ENCODE measurements at places on chromosomes 4 and X. TPM values are rescaled to one million over a fixed set of nuclear protein-coding genes. Genes with fewer than 3 reads are reported as not detected.

GRCh38 chrX:114999906-115000305, 17.5 kb downstream of the IL13RA2 start:
- no peak for DNase-seq

GRCh38 chr4:168264903-168265302, 53.6 kb downstream of the DDX60 start:
- DNase-seq, result no peak

- DNase-seq, result no peak
Observed at GRCh38 chr4:6123116-6123515, 77.2 kb downstream of the JAKMIP1 start.

GRCh38 chrX:68995780-68996551, 167.1 kb downstream of the EFNB1 start:
- peak; percentile 71 for DNase-seq

GRCh38 chr4:42420140-42420539, 22.9 kb downstream of the SHISA3 start:
- DNase-seq, result no peak

DNA sequence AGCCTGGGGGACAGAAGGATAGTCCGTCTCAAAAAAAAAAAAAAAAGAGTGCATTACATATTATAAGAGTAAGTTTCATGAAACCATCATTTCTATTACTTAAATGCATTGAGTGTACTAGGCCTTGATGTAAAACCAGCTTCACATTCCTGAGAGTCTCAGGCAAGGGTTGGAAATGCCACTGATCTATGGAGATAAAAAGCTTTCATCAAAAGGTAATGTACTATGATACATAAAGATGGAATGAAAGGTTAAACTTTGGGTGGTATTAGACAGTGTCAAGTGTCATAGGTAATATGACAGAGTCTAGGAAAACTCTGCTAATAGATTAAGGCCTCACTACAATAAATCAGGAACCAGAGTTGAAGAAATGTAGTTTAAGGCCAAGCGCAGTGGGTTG, 7.4 kb downstream of the CFAP97 start:
- no peak for DNase-seq

DNA sequence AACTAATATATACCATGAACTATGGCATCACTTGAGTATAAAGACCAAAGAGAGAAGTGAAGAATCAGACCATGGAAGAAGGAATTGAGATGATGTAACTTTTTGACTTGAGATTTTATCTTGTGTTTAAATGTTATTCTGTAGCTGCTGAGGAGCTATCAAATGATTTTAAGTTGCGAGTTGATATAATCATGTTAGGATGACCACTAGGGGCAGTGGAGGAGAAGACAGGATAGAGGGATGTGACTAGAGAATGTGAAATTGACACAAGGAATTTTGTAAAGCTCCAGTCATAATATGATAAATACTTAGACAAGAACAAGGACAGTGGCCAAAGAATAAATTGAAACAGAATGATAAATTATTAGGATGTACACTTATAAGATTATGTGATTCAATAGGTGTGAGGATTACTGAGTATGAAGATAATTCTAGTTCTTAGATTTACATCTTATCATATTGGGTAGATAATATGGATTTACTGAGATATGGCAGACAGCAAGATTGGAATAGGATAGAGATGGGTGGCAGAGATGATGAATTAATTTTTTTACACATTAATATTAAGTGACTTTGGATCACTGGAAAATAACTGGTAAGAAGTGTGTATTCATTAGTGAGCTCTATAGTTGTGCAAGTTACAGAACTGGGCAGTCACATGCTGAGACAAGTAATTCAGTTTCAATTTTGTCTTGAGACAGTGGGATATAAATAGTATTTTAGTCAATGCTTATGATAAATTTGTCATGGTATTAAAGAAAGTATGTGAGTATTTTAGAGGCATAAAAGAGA, 816.0 kb upstream of the PCDH10 start:
- DNase-seq, result no peak

DNA sequence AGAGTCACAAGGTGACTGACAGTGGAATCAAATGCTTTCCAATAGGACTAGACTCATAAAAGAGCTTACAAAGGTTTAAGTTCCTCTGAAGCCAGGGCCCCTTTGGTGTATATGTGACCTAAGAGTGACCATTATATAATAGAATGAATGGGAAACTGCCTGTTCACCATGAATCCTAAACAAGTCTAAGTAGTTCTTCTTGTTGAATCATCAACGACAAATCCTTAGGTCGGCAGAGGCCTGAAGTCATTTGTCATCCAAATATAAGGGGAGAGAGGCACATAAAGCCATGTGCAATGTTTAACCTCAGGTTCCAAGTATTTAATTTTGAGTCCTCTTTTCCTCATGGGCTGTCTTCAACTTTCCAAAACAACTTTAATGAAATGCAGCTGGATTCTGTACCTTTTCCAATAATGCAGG, 122.4 kb downstream of the RASL11B start:
- no peak for DNase-seq

GRCh38 chr4:125200556-125200955, 114.2 kb upstream of the FAT4 start:
- no peak for DNase-seq

DNA sequence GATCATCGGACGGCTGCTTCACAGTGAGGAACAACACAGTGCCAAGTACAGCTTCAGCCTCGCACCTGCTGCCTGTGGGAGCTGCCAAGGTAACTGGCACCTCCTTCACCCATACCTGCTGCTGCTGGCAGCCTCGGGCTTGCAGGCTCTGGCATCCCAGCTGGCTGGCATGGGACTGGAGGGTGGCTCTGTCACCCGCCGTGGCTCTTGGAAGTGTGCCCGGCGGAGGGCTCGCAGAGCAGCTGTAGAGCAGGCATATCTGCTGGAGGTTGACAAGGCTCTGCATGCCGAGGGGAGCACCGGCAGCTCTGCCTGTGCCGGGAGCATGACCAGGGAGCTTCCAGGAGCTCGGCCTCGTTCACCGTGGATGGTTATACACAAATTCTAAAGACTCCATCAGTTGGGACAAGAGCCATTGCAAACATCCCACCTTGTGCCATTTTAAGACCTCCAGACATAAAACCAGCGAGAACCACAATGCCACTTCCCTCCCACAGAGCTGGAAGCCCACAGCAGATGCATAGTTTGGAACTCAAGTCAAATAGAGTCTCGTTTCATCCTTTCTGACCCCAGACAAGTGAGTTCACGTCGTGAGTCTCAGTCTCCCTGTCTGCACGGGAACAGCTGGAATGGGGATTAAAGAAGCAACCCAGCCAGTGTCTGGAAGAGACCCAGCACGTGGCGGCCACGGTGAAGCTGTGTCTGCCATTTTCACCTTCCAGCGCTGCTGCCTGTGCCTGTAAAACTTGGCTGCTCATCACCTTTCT, 84.3 kb upstream of the PSAPL1 start:
- peak; percentile 88 for DNase-seq

GRCh38 chr4:47525154-47525819, 40.2 kb downstream of the ATP10D start:
- DNase-seq, result no peak

- no peak for DNase-seq
Observed at GRCh38 chrX:20437683-20438082, 171.0 kb upstream of the RPS6KA3 start.

GRCh38 chr4:61201961-61202637, 2.0 kb downstream of the ADGRL3 start:
- peak; percentile 29 for DNase-seq

GRCh38 chr4:140884431-140885058, 128.4 kb upstream of the TBC1D9 start:
- DNase-seq, result no peak

- DNase-seq, result no peak
Observed at GRCh38 chrX:46634577-46634976, 61.0 kb downstream of the CHST7 start.

GRCh38 chrX:24156177-24156576, 6.6 kb downstream of the ZFX start:
- no peak for DNase-seq

- DNase-seq, result peak; percentile 48
Observed at GRCh38 chrX:126994032-126994600, 174.6 kb downstream of the PRR32 start.

DNA sequence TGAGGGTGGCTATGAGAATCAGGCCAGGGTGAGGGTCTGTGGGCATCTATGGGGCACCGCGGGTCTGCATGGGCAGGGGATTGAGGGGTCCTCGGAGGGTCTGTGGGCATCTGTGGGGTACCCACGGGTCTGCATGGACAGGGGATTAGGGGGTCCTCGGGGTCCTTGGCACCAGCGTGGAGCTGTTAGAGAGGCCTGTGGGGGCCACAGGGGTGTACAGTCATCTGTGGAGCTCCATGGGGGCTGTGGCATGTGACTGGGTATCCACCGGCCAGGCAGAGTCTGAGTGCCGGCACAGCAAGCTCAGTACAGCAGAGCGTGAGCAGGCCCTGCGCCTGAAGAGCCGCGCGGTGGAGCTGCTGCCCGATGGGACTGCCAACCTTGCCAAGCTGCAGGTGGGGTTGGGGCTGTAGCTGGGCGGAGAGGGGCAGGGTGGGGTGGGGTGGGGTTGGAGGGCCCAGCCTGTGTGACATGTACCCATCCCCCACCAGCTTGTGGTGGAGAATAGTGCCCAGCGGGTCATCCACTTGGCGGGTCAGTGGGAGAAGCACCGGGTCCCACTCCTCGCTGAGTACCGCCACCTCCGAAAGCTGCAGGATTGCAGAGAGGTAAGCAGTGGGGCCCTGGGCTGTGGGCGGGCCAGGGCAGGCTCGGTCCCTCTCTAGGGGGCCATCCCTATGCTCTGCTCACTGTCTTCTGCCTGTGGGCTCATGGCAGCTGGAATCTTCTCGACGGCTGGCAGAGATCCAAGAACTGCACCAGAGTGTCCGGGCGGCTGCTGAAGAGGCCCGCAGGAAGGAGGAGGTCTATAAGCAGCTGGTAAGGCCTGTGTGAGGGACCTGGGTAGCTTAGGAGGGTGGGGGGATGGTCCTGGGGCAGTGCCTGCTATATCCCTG, 12.9 kb downstream of the CCDC22 start:
- no peak for DNase-seq

DNA sequence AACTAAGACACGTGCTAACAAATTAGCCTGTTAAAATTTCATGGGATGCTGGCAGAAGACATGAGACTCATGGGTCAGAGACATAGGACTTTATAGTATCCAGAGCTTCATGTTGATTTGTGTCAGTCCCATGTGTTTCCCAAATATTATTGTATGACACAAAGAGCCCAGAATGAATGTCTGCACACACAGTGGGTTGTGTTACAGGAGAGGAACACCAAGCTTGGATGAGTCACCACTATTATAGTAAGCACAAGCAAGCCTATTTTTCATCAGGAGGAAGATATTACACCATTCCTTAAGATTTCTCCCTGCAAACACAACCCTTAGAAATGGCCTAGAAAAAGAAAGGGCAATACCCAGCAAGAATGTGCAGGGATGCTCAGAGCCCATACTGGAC, 15.4 kb downstream of the BBS12 start:
- DNase-seq, result no peak

GRCh38 chrX:86133761-86134160, 14.5 kb upstream of the DACH2 start:
- no peak for DNase-seq

Gene REPS2
- 8.0 TPM for total RNA-seq

Gene CFI
- total RNA-seq, result 11.6 TPM

Gene POLR2B
- 68.3 TPM for total RNA-seq

Gene FBXL5
- 101 TPM for total RNA-seq

Gene CLTRN
- total RNA-seq, result 0.79 TPM

Gene HOPX
- total RNA-seq, result 64.8 TPM

Gene CTAG1A
- total RNA-seq, result not detected

Gene DCAF8L2
- total RNA-seq, result not detected

All from left ventricle myocardium superior (tissue), 1 donor.